Astrocyte of the spinal cord (primary cell): ENCODE measurements at places on chromosomes 12 and 14.

DNA sequence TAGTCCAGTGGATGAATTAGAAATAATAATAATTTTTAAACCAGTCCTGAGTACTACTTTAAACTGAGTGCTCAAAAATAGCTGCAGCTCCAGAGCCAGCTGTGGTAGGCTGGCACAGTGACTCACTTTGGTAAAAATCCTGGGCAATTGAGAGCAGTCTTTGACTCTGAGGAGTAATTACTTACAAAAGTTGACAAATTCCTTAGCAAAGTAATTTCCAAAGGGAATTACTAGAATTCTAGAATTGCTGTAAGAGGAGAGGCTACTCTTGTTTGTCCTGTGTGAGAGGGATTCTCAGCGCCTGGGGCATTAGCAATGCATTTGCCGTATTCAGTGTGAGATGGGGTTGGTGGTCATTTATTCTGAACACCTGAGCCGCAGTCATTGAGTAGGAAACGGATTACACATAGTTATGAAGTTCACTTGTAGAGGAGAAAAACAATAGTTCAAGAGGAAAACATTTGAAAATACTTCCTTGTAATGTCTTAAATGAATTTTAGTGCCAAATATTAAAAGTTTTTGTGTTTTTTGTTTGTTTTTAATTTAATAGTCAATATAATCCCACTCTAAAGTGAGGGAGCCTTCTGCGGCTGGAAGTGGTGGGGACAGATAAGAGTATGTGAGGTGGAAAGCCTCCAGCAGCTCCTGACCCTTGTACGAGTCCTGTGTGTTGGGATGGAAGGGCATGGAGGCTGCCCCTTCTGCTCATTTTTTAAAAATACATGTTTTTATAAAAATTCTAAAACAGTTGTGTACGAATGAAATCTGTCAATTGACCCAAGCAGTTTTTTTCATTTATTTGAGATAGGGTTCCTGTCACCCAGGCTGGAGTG is 41.9 kb downstream of the EID3 start:
- DNase-seq = no peak

DNA sequence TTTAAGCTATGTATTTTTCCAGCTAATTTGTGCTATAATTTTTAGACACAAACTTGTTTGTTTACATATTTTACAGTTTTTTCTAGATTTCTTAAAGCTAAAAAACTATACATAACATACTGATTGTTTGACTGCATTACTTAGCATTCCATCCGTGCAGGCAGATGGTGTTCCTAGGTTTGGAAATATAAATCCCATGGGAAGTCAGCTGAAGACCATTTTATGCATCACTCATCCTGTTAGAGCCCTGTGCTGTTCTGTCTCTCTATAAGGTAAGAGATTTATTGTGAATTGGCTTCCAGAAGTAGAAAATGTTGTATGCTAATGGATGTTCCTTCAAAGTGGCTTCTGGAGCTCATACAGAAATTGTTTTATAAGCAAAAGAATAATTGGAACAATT is 31.1 kb downstream of the RMST start:
- DNase-seq = no peak

GRCh38 chr14:94598816-94599655 is 13.2 kb upstream of the SERPINA3 start:
- DNase-seq = peak; percentile 99

GRCh38 chr14:106491851-106492250 is 965.5 kb downstream of the TMEM121 start:
- DNase-seq = no peak

GRCh38 chr14:71324767-71325272 is 417.6 kb downstream of the PCNX1 start:
- DNase-seq = no peak

- DNase-seq = no peak
These were observed 29.2 kb downstream of the ALG10 start for GRCh38 chr12:34051486-34051885.

DNA sequence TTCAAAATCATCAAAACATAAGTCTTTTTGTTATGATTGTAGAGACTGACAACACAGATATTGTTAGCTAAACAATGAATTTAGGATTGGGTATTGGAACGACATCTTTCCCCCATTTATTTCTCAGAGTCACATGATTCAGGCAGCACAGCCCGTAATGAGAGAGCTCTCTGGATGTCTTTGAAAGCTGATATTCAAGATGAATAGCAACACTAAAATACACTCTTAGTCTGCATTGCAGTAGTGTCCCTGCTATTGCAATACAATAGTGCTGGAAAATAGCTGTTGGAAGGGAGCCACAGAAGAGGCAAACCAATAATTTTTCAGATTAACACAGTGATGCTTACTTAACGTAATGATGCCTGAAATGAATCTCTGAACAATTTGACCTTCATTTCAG is 9.9 kb downstream of the GTSF1 start:
- no peak for DNase-seq

DNA sequence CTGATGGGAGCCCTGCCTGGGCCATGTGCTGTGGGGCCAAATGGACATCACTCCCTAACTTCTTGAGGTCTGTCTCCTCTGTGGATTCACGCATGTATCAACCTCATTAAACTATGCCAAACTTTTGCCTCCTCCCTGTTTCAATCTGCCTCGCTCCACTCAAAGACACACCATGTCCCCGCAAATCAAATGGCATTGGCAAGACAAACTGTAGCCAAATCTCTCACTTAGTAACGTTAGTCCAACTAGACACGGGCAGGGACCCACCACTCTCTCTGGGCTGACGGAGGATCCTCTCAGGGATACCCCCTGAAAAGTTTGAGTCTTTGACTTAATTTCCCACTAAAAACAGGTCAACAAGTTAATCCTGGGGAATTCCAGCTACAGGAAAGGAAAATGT is 8.0 kb downstream of the ZBTB39 start:
- no peak for DNase-seq

- no peak for DNase-seq
These were observed 15.5 kb downstream of the SCAF11 start for GRCh38 chr12:45974883-45975282.

GRCh38 chr12:113086249-113087164 is 30.0 kb downstream of the DTX1 start:
- DNase-seq = no peak

DNA sequence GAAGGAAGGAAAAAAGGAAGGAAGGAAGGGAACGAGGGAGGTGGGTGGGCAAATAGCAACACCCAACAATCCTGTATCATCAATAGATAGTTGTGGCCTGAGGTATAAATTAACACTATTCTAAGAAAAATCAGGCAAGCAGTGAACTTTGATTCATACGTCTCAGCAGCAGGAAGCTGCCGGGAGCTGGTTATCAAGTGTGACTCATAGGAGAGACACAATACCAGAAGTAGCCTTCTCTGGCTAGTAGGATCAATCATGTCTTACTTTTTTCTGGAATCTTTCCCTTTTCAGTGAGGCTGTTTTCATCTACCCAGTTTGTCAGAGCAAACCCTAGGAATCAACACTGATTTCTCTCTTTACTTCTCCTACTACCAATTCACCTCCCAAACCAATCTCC is 780.5 kb downstream of the NRXN3 start:
- DNase-seq = peak; percentile 59

DNA sequence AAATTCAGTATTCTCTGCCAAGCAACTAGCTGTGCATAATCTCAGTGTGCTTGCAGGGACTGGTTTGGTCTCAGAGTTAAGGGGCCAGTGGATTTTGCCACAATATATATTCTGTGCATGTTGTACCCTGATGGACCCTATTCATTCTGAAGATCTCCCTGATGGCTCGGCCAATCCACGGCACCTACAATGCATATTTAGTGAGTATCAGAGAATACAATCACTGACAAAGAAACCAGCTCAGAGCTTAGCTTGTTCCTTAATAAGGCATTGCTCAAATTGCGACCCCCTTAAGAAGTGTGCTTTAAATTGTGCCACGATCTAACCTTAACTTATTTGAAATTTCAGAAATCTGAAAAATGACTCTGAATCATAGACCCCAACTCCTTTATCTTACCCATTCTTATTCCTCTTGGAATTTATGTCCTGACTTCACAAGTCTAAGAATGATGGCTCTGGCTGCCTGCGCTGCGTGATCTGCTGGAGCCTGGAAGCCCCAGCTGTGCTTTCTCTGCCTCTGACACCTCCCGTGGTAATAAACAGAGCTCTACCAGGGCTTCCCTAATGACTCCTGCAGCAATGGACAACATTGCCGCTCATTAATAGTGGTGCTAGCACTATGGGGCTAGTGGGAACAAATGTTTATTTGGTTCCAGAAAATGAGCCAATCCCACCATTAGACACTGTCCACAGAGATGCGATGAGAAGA is 9.0 kb upstream of the DCAF4 start:
- no peak for DNase-seq

DNA sequence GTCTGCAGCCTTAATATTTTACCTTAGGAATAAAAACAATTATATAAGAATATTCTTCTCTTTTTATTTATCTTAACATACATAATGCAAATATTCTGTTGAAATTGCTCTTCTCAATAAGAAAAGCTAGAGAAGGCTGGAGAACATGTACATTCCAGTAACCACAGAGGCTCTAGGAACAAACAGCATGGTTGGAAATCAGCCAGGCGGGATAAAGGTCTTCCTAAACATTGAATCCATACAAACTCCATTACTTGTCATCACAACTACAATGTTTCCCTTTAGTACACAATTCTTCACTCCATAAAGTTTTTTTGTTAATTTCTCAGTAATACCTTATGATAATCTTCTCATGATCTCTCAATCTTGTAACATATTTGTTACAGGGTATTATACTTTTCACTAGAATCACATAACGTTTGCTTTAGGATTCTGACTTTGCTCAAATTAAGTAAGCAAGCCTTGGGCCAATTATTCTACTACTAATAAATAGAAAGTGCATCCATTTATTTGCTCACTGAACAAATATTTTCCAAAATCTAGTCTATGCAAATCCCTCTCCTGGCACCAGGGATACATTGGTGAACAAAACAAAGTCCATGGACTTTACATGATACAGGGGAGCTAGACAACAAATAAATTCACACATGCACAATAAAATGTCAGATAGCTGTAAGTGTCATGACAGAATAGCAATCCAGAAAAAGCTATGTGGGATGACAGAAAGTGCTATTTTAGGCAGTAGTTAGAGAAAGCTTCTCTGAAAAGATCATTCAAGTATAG is 237.5 kb upstream of the TMTC1 start:
- DNase-seq = peak; percentile 25

- DNase-seq = no peak
These were observed 81.0 kb downstream of the PTPRR start for GRCh38 chr12:70839544-70839943.

DNA sequence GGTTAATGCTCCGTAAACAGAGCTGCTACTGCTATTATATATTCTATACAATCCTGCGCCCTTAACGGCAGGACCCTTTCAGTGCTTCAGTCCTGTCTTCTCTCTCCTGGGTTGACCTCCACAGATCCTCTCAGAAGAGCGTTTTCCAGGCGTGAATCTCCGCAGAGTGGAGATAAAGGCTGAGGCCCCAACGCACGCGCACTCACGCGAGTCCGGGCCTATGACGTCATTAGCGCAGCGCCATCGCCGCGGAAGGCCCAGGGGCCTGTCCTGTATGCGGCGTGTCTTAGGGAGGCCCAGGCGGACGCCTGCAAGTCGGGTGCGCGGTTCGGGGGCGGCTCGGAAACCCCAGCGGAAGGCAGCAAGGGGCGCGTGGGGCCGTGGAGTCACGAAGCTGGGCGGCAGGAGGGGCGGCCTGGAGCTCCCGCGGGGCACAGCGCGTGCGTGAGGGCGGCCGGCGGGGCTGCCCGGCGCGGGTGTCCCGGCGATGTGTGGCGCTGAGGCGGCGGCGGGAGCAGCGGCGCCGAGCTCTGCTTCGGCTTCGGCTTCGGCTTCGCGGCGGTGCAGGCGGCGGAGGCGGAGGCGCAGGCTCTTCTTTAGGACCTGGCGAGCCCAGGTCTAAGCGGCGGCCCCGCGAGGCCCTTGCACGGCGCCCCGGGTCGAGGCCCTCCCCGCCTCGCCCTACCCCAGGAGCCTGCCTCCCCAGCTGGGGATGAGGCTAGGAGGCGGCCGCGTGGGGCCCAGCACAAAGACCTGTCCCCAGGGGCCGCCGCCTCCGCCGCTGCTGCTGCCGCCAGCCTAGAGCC is at the start of gene MAPKAPK5:
Gene MAPKAPK5 (plus strand): TSS at position 479 of the 806 bp plus-strand sequence. CDS start 506 bp downstream, outside the sequence.
- DNase-seq = peak; percentile 97

DNA sequence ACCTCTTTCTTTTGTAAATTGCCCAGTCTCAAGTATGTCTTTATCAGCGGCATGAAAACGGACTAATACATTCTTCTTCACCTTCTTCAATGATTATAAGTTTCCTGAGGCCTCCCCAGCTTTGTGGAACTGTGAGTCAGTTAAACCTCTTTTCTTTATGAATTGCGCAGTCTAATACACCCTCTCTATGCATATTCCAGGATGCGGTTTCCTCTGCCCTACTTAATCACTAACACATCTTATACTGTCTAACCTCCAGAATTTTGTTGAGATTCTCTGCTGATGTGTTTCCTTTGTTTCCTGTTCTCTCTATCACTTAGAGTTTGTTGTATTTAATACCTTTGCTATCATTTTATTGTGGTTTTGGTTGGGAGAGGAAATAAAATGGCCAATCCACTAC is 145.4 kb downstream of the AEBP2 start:
- no peak for DNase-seq

DNA sequence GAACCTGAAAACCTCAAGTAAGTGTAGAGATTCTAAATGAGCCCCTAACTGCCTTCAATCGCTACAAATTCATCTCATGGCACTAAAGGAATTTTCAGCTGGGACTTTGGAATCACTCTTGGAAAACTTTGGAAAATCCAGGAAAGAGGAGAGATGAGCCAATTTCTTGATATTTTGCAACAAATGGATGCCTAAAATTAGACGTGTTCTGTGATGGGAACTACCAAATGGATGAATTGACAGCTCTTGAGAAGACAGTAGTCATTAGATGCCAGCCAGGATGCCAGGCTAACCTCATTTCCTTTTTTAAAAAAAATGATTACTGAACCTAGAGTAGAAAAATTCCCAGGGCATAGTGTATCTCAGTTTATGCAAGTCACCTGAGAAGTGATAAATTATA is 78.3 kb downstream of the NPAS3 start:
- DNase-seq = no peak

DNA sequence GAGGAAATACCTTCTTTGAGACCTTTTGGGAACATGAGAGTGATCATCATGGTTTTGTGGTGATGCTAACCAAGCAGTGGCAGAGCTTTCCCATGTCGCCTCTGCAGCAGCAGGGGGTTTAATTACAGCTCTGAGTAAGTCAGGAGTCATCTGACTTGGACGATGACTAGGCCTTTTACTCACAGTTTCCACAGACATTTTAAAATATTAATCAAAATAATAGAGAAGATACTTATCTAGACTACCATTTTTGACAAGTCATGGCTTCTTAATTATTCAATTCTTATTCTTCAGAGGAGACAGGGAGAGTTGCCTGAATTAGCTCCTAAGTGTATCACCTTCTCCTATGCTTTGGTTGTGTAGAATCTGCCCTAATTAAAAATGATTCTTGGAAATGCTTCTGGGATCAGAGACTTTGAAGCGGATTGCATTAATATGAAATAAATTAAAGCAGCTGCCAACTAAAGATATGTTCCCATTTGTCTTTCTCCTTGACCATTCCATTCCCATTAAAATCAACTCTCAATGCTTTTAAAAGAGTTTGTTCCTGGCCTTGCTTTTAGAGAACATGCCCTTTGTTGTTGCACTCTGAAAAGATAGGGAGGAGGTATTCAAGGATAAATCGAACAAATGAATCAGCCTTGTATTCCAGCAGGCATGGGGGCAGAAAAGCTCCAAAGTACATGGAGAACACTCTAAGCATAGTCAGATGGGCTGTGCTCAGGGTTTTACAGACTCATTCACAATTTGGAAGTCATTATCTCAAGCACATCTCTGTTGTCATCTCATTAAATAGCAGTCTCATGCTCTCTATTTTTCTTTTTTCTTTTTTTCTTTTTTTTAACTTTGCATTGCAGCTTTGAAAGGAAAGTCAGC is 7.7 kb upstream of the IFNG-AS1 start:
- peak; percentile 91 for DNase-seq
